Umbilical cord (tissue), 2 donors: ENCODE measurements at places on chromosomes 7 and 10. TPM values are rescaled to one million over a fixed set of nuclear protein-coding genes. Genes with fewer than 3 reads are reported as not detected.

GRCh38 chr10:53537508-53537907 lies 764.9 kb upstream of the MBL2 start:
- DNase-seq: no peak

- no peak for DNase-seq
Measured at GRCh38 chr10:55460008-55460407, 659.0 kb upstream of the PCDH15 start.

GRCh38 chr10:73635781-73636180 lies 5.5 kb downstream of the MYOZ1 start:
- no peak for DNase-seq

Gene LIPJ
- total RNA-seq: 4.1 TPM
